ENCODE measurements at places on chromosomes 11 and 22.

- DNase-seq: no peak
These were observed 121.4 kb downstream of the MICAL3 start for GRCh38 chr22:17902960-17903359.

DNA sequence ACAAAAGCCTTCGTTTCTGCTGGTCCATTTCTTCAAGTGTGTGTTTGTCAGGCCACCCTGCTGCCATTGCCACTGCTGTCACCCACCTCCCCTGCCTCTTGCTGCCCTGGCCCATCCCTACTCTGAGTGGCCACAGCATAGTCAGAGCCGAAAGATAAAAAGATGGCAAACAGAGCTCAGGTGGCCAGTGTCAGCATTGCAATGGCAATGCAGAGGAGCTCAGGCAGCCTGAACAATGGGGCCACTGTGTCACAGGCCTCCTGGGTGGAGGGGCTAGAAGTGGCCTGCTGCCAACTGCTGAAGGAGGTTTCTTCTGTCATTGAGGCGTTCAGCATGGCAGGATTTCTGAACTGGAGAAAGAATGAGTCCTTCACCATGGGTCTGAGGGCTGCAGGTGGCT lies 137.1 kb downstream of the CSNK2A3 start:
- no peak for DNase-seq

- no peak for DNase-seq
These were observed 46.9 kb downstream of the C11orf71 start for GRCh38 chr11:114353443-114353842.

DNA sequence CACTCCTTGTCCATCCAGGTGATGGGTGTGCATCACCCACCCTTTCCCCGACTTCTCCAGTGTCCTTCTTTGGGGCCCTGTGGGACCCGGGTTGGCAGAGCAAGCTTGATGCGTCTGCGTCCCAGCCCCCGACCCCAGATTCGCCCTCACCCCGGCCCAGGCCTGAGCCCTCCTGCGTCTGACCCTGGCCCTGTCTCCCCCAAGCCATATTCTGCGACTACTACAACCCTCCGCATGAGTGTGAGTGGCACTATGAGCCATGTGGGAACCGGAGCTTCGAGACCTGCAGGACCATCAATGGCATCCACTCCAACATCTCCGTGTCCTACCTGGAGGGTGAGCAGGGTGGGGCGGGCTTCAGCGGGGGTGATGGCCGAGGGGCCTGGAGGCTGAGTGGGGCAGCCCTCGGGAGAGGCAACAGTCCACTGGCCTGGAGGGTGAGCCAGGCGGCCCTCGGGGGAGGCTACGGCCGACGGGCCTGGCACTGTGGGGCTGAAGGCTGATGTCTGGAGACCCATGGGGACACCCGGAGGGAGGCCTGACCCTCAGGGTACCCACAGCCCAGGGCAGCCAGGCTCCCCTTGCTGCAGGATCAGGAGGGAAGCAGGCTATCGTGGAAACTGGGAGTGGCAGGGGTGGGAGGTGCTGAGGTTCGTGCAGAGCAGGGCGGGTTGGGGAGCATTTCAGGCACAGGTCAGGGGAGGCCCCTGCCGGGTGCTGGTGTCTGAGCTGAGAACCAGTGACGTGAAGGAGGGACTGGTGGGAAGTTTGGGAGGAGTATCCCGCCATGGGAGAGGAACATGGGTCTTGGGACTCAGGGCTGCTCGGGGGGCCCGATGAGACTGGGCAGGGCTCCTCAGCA lies 15.3 kb downstream of the MUC2 start:
- no peak for DNase-seq

GRCh38 chr11:117428856-117429229 lies 101.2 kb downstream of the CEP164 start:
- no peak for DNase-seq

DNA sequence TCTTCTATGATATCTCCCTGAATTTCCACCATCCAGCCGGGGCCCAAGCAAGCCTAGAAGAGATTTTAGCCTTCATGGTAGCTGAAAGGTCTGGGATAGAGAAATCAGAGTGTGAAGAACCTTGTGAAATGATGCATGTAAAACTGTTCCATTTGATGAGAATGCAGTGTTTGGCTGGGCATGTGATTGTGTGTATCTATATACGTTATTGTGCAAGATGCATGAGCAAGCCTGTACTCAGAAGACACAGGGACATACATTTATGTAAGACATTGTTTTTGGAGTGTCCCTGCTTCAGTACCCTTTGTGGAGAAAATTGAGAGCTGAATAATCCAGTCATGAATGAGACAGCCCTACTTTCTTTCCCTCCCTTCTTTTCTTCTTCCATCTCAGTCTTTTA lies 15.2 kb upstream of the OR52K2 start:
- no peak for DNase-seq

GRCh38 chr11:44139565-44140330 lies 44.3 kb downstream of the EXT2 start:
- no peak for DNase-seq

DNA sequence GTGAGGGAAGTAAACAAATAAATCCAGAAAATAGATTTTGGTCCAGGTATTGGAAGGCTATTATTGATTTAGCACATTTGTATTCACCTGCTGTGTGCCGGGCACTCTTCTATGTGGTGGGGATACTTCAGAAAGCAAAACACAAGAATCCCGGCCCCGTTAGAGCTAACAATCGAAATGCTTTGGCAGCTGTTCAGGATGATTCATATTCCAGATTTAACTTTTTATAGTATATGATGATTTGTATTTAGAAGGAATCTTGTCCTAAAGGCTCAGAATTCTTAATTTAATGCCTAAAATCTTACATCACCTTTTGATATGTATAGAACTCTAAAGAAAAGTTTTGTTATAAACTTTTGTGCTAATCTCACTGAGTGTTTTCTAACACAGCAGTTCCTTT lies 28.0 kb downstream of the ZC3H12C start:
- peak; percentile 9 for DNase-seq

Measured in AG04449 (cell line).